Activated CD4-positive, alpha-beta T cell treated with anti-CD3 and anti-CD28 coated beads, Interleukin-2, Interleukin-4, amounts not matched to agents 100 ng/mL and 50 ng/mL, durations not matched to agents 16 hours and 8 hours (primary cell): ENCODE measurements at places on chromosomes 1 and 21.

DNA sequence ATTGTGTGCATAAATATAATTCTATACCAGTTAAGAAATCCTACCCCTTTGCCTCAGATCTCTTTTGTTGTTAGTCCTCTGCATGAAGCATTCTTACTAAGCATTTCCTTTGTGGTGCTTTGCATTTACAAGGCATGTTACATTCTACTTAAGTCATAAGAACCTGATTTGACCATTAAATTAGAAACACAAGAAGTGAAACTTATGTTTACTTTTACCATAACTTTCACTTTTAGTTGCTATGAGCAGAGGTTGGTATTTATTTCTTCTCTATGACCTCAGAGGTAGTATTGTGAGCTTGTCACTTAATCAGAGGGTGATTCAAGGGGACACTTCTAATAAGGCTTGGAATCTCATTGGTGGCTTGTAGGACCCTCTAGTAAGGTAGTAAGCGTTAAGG, 9.0 kb downstream of the FAM20B start:
- peak; percentile 75 for DNase-seq

- no peak for DNase-seq
Observed at GRCh38 chr21:40540216-40540615, 306.7 kb downstream of the DSCAM start.

DNA sequence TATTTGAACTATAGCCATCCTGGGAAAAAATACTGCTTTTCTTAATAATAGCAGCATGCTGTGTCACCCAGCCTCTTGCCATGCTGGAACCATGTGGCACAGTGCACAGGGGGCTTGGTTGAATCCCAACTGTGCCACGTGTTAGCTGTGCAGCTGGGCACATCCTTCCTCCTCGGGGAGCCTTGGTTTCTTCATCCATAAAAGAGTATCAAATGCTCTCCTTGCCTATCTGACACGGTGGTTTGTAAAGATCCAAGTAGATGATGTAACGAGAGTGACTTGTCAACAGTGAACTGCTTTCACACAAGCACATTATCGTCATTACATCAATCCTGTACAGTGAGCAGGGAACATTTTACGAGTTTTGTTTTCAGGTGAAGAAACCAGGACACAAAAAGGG, 24.4 kb downstream of the VASH2 start:
- DNase-seq = no peak

DNA sequence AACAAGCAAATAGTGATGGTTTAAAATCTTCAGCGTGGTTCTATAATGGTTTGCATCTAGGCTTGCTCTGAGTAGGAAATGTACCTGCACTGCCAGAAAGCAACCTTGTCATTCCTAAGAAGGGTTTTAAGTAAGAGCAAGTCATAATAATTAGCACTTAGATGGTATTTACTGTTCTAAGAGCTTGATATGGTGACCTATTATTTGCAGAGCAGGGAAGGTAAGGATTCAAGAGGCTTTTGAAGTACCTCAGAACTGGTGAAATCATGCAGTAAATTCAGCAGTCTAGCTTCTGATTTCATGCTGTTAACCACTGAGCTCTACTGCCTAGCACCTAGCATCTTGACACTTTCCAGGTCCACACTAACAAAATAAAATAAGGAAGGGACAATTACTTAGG, 23.7 kb downstream of the ATP1A1 start:
- DNase-seq = no peak

- no peak for DNase-seq
Observed at GRCh38 chr1:244840219-244840794, 4.8 kb downstream of the COX20 start.

DNA sequence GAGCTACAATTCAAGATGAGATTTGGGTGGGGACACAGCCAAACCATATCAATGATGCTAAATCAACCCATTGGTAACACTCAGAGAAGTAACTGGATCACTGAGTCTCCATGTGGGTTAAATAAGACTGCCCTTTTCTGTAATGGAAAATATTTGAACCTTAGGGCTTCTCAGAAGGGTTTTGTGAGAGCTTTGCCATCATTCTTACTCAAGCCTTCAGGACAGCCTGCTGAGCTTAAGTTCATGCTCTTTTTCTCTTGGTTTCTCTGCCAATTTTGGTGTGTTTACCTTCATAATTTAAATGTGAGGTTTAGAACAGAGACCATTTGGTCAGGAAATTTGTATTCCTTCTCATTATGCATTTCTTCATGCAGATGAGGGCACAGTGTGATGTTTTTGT, 74.7 kb downstream of the DISC1 start:
- no peak for DNase-seq

- DNase-seq = no peak
Observed at GRCh38 chr1:87644033-87644578, 315.4 kb downstream of the LMO4 start.

- DNase-seq = no peak
Observed at GRCh38 chr1:10975567-10976326, 36.7 kb upstream of the TARDBP start.

DNA sequence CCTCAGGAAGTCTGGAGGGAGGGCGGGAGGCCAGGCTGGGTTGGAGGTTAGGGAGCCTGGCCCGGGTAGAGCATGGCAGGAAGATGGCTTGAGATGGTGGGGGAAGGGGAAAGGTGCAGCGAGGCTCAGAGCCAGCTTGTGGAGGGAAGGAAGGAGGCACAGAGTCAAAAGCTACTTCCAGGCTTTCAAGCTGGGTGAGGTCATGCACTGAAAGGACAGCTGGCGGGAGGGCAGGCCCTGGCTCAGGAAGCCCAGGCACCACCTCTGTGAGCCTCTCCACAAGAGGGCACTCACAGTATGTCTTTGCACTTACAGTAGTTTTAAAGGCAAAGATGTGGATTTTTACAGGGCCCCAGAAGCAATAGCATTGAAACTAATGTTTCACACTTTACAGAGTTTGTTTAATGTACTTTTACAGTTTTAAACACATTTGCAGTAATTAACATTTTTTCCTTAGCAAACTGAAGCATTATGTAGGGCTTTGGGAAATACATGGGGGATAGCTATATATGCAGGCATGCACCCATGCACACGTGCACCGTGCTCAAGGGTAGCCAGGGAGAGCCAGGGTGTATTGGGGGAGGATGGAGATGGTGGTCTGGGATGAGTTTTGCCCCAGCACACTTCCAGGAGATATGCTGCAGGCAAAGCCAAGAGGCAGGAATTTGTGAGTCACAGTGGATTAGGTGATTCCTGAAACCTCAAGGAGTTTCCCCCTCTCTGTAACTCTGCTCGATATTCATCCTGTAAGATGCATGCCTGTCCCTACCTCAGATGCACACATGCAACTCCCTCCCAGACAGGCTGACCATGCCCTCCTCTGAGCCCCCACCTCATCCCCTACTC, 6.1 kb upstream of the ADAM15 start:
- DNase-seq = peak; percentile 67

GRCh38 chr1:175599212-175599705, 144.1 kb downstream of the TNR start:
- DNase-seq = no peak

DNA sequence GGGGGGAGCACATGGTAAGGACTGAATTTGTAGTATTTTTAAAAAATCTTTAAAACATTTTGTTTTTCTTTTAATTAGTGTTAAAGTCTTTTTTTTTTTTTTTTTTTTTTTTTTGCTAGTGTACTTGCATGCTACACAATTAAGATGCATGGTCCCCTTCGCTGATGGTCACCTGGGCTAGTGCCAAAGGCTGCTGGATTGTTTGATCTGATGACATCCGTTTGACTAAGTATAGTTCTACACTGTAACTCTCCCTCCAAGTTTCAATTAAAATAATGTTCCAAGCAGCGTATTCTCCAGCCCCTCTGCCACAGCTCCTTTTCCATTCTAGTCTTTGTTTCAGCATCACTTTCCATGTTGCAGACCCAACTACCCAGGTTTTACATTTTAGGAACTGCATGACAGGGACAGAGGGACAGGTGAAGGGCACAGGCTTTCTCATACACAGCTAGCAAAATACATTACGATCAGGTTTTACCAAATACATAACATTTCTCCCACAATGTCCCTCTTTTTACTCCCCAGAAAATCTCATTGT, 852 bp upstream of the RAVER2 start:
- no peak for DNase-seq

DNA sequence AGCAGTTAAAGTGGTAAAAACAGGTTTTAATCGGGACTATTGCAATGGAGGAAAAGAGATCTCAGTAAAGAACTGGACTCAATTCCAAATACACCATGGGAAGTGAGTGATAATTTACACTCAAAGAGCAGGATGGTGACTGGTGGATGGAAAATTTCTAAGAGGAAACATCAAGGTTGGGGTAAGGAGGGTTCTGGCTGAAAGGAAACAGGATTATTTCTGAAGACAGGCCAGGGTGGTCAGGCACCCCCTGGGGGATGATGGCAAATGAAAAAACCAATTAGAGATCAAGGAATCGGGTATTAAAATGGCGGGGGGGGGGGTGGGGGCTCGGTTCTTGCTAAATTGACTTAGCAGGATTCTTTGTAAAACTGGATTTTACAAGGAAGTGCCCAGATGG, 12.3 kb upstream of the HSD11B1 start:
- no peak for DNase-seq

GRCh38 chr1:216448011-216448510, 24.8 kb upstream of the USH2A start:
- DNase-seq = no peak

- no peak for DNase-seq
Observed at GRCh38 chr1:111990026-111990877, 784 bp upstream of the KCND3 start.

GRCh38 chr1:27539901-27540861, 50.2 kb upstream of the WASF2 start:
- DNase-seq = no peak

- no peak for DNase-seq
Observed at GRCh38 chr1:183454377-183454776, 17.9 kb upstream of the SMG7 start.

DNA sequence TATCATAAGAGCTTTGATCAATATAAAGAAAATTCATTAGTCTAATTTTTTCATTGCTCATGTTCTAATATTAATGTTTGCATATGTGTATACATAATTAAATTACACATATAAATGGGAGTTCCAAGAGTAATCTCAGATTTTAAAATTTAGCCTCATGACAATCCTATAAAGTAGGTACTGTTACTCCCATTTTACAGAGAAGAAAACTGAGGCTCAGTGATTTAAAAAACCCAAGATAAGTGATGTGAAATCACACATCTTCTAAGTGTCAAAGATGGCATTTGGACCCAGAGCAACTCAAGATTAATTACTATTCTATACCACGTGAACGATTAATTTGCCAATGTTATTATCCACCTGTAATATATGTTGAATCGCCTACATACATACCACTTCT, 122.3 kb downstream of the TM2D1 start:
- no peak for DNase-seq

DNA sequence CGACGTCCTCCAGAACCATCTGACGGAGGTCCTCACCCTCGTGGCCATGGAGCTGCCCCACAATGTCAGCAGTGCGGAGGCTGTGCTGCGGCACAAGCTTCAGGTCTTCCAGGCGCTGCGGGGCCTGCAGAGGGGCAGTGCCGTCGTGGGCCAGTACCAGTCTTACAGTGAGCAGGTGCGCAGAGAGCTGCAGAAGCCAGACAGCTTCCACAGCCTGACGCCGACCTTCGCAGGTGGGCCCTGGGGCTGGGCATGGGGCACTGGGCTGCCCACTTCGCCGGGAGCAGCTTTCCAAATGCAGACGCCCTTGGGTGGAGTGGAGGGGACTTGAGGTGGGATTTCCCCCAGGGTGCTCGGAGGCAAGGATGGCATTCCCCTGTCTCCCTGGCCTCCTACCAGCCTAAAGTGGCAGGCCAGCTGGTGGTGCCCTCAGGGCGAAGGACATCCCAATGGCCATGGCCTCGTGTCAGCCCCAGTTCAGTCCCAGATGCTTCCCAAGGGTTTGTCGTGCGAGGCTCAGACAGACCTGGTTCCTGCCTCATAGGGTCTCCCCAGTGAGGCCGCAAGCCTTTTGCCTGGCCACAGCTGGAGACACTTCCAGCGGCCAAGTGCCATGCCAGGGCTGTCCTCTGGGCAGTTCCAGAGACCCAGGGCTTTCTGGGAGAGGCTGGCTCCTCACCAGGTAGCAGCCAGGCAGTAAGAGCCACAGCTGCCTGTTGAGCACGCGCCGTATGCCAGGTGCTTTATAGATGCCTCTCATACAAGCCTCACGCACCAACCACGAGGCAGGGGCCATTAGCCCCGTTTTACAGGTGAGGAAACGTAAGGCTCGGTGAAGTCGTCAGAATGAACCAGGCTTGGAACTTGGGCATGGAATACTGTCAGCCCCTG, 27.8 kb downstream of the H6PD start:
- DNase-seq = no peak

DNA sequence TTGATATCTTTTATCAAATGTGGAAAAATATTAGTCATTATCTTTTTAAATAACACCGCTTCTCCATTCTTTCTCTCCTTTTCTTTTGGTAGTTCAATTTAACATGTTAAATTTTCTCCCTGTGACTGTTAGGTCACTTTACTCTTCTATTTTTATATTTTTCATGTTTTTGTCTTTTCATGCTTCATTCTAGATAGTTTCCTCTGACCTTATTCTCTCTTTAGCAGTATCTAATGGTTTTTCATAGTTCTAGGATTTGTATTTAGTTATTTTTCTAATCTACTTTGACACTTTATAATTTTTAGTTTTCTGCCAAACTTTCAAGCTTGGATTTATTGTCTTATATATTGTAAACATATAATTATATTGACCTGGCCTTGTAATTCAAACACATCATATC, 116.0 kb downstream of the RASAL2 start:
- DNase-seq = no peak

GRCh38 chr21:17789069-17789468, 30.1 kb downstream of the C21orf91 start:
- no peak for DNase-seq

- DNase-seq = no peak
Observed at GRCh38 chr1:21914880-21915640, 22.1 kb downstream of the HSPG2 start.

DNA sequence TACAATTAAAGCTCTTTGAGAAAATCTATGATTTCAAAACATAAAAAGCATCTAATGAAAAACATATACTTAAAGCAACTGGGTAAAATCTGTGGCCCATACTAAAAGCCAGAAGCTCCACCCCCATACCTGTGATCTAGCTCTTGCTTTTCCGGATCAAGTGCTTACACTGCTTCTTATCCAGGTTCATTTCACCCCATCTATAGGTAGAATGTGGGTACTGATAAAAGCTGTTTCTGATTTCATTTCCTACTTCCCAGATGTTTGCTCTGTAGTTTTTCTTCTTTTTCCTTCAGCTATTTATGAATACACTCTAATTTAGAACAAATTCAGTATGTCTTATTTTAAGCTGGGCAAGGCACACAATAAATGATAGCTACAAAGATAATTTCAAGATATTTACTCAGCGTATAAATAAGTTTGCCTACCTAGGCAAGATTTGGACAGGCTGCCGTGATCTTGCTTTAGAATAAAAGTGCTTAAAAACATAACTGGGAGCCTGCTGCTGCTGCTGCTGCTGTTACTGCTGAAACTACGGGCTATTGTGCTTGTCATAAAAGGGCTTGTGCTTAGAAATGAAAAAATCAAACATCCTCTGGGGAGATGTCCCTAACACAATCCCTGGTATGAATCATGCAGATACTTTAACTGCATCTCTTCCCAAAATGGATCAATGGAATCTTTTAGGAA, 2.1 kb downstream of the SIPA1L2 start:
- DNase-seq = peak; percentile 17

GRCh38 chr1:78370779-78371482, 119.8 kb upstream of the PTGFR start:
- no peak for DNase-seq

- DNase-seq = no peak
Observed at GRCh38 chr1:154502744-154503115, 518 bp upstream of the SHE start.

- no peak for DNase-seq
Observed at GRCh38 chr1:6753320-6754140, 31.7 kb upstream of the CAMTA1 start.
